Fibroblast of gingiva (primary cell): ENCODE measurements at places on chromosomes 7 and 10.

DNA sequence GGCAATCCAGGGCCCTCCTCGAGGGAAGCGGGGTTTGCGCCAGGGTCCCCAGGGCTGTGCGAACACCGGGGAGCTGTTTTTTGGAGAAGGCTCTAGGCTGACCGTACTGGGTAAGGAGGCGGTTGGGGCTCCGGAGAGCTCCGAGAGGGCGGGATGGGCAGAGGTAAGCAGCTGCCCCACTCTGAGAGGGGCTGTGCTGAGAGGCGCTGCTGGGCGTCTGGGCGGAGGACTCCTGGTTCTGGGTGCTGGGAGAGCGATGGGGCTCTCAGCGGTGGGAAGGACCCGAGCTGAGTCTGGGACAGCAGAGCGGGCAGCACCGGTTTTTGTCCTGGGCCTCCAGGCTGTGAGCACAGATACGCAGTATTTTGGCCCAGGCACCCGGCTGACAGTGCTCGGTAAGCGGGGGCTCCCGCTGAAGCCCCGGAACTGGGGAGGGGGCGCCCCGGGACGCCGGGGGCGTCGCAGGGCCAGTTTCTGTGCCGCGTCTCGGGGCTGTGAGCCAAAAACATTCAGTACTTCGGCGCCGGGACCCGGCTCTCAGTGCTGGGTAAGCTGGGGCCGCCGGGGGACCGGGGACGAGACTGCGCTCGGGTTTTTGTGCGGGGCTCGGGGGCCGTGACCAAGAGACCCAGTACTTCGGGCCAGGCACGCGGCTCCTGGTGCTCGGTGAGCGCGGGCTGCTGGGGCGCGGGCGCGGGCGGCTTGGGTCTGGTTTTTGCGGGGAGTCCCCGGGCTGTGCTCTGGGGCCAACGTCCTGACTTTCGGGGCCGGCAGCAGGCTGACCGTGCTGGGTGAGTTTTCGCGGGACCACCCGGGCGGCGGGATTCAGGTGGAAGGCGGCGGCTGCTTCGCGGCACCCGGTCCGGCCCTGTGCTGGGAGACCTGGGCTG is 26.0 kb downstream of the PRSS2 start:
- no peak for DNase-seq

DNA sequence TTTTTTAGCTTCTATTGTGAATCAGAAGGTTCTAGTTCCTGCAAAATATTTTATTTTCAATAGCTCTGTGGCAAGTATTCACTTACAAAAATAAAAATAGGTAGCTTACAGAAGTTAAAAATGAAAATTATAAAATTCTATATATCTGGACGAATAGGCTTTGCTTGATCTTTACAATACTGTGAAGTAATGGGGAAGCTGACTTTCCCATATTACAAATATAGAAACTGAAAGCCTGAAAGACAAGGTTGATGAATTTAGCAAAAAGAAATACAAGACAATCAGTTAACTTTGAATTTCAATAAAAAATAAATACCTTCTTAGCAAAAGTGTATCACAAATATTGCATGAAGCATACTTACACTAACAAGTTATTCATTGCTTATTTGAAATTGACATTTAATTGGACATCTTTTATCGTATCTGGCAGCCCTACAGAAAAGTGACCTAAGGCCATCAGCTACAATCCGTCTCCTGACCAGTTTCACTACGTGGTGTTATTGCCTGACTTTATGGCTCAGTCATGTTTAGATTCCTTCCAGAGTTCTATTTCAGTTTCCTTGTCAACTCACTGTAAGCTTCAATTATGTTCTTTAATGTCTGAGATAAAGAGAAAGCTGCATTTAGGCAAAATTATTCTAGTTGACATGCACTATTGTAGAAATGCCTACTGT is 310.5 kb upstream of the HGF start:
- DNase-seq, result no peak

GRCh38 chr10:52729271-52730104 is 43.1 kb downstream of the MBL2 start:
- peak; percentile 5 for DNase-seq

DNA sequence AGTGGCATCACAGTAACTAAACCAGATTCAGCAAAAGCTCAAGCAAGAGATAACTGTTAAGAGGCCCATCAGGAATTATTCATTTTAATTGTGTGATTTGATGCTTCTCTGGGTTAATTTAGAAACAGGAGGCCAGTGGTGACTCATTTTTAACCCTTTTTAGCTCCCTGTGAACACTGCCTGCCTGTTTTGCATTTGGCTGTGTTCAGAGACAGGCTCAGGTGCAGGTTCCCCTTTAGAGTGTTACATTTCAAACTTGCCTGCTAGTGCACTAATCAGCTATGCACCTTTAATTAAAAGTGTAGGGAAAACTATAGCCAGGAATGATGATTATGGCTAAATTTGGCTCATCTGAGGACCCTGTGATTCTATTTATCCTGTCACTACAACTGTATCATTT is 6.5 kb downstream of the STAMBPL1 start:
- no peak for DNase-seq

- DNase-seq, result peak; percentile 7
Measured at GRCh38 chr10:129870961-129871621, 93.0 kb downstream of the EBF3 start.

- peak; percentile 23 for DNase-seq
Measured at GRCh38 chr10:119871881-119872609, 598 bp downstream of the MCMBP start.

GRCh38 chr7:77537136-77537777 is at the start of gene PTPN12:
Gene PTPN12 (plus strand): TSS chr7:77537295. CDS start chr7:77537547, 252 bp downstream.
- DNase-seq, result no peak

- no peak for DNase-seq
Measured at GRCh38 chr10:78688230-78688900, 380.4 kb upstream of the ZMIZ1 start.

- no peak for DNase-seq
Measured at GRCh38 chr10:110815354-110816004, 56.2 kb upstream of the PDCD4 start.

- DNase-seq, result no peak
Measured at GRCh38 chr7:105010504-105011130, 3.4 kb upstream of the KMT2E start.

GRCh38 chr7:14233076-14233867 is 243.8 kb upstream of the ETV1 start:
- no peak for DNase-seq

GRCh38 chr7:81140252-81140651 is 221.4 kb upstream of the SEMA3C start:
- no peak for DNase-seq

DNA sequence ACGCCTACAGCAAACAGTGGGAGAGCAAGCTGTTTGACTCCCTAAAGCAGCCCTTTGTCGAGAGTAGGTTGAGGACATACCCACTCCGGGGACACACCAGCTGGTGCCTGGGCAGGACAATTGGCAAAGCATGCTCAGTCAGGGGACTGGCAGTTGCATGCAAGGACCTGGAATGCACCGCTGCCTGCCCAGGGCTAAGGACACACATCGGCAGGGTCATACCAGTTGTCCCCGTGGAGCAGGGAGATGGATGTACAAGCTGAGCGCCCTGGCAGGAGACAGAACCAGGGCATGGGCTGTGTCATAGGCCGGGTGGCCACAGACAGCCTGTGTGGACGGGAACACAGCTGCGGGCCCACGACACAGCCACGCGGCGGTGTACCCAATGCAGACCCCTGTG is 18.3 kb upstream of the ELN start:
- no peak for DNase-seq

GRCh38 chr10:62503872-62504271 is 129.7 kb downstream of the ZNF365 start:
- no peak for DNase-seq

- DNase-seq, result no peak
Measured at GRCh38 chr7:138359870-138360559, 100.0 kb upstream of the TRIM24 start.

- DNase-seq, result peak; percentile 92
Measured at GRCh38 chr7:55133630-55134358, 115.0 kb downstream of the EGFR start.

DNA sequence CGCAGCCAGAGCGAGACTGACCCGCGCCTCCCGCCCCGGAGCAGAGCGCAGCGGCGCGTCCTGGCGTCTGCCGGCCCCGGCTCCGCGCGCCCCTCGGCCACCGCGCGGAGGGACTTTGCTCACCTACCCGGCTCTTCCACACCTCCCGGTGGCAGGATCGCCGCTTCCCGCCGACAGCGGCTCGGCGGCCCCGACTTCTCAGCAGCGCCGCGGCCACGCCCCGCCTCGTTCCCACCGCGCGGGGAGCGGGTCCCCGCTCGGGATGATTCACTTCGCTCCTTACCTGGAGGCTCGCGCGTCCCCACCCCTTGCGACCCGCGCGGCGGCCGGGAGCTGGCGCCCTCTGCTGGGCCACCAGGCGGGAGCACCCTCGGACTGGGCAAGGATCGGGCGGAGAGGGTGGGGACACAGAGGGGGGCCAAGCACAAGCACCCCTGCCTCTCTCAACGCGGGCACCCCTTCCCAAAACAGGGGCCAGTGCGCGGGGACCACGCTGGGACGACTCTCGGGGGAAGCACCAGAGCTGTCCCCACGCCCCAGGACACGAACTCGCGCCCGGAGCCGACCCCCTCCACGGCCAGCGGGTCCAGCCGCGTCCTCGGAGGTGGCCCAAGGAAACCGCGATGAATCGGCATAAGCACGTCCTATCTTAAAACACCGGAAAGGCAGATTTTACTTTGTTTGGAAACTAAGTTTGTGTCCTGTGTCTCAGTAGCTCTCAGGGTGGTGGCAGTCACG is 101.0 kb upstream of the SVIL start:
- DNase-seq, result peak; percentile 78

DNA sequence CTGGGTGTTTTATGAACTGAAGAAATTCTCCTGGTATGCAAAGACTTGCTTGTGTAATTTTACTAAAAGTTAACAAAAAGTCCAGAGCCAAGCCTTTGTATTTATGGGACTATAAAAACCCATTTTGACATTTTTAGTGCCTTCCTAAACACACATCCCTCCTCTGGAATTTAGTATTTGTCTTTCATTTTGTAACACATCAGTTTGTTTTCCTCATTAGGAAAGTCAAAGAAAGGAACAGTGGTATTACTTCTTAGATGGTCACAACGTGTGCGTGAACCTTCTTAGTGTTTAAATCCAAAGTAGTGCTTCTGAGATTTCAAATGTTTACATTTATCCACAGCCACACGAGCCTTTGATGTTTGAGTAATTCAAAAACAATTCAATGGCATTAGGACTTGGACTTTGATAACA is 103.2 kb upstream of the TMEM106B start:
- DNase-seq, result no peak

GRCh38 chr10:95535526-95535925 is 25.6 kb downstream of the SORBS1 start:
- no peak for DNase-seq

GRCh38 chr10:124722798-124723783 is 21.1 kb downstream of the FAM53B start:
- DNase-seq, result no peak

DNA sequence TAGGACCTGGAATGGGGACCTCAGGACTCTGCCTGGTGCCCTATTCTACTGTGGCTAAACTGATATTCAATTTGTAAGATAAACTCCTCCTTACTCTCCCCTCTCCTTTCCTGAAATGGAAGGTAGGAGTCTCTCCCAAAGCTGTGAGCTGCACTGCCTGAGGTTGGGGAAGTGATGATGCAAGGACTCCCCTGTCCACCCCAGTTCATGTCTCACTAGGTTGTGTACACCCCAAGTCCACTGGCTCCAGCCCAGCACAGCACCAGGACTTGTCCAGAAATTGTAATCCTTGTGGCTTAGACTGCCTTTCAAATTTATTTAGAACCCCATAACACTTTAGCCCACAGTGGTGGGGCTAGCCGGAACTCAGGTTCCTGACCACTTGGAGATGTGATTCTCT is 247.2 kb upstream of the CTBP2 start:
- DNase-seq, result no peak

- no peak for DNase-seq
Measured at GRCh38 chr7:107933386-107934013, 42.5 kb downstream of the DLD start.

- DNase-seq, result no peak
Measured at GRCh38 chr10:48554656-48555055, 50.2 kb downstream of the ARHGAP22 start.

DNA sequence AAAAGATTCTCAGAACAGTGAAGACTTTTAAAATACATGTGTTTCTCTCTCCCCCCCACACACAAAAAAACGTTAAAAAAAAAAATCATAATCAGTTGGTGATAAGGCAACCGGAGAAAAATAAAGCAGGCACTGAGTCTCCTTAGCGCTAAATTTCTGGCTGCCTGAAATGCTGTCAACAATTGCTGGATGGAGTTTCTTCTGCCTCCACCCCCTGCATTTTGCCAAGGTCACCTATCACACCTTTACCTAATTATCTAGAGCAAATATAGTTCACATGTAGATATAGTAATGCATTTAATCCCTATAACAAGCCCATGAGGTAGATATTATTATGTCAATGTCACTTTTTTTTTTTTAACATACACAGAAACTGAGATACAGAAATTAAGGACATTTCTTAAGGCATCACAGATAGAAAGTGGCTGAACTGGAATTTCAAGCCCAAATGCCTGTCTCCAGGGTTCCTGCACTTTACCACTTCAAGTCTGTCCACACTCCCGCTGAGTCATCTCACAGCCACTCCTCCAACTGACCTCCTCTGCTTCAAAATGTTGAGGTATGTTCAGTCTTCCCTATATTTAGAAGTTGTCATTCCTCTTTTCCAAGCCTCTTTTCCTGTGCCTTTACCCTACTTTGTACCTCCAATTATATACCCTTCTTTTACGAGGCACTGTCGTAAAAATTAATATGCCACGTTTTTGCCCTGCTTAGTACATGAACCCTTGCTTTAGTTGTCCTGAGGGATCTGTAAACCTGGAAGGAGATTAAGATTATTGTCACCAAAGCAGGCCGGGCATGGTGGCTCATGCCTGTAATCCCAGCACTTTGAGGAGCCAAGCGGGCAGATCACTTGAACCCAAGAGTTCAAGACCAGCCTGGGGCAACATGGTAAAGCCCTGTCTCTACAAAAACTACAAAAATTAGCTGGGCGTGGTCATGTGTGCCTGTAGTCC is 72.8 kb upstream of the MPP7 start:
- DNase-seq, result no peak

GRCh38 chr7:117630907-117631564 is 151.2 kb downstream of the CFTR start:
- DNase-seq, result no peak

DNA sequence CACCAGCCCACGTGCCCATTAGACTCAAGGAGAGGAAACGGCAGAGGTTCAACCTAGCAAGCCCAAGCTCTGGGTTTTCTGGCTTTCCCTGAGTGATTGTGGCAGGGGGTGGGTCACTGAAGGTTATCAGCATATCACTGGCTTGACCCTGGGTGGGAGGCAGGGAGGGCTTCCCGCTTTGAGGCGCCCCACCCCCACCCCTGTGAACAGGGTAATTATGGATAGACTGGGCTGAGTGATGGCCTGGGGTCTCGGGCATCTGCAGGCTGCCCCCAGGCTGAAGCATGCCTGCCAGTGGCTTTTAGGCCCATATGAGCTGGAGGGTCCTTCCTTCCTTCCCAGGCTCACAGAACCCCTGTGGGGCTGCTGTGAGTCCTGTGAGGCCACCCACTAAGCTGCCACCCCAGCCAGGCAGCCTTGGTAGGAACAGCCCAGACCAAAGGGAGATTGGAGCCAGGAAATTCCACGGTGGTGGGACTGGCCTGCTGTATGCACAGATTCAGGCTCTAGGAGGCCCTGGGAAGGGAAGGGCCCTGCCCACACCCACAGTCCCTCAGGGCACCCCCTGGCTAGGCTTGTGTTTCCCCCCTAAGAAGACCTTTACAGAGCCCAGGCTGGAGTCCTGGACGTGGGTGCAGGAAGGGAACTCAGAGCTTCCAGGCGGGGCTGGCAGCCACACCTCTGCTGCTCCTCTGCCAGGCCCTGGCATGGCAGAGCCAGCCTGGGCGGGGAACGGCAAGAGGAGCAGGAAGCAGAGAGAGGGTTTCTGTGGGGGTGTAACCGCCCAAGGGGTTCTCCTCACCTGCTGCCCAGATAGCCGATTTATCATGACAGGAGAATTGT is 33.1 kb downstream of the GPRIN2 start:
- DNase-seq, result no peak
